Left colon (tissue), 2 donors: ENCODE measurements at places on chromosomes 2 and 18.

DNA sequence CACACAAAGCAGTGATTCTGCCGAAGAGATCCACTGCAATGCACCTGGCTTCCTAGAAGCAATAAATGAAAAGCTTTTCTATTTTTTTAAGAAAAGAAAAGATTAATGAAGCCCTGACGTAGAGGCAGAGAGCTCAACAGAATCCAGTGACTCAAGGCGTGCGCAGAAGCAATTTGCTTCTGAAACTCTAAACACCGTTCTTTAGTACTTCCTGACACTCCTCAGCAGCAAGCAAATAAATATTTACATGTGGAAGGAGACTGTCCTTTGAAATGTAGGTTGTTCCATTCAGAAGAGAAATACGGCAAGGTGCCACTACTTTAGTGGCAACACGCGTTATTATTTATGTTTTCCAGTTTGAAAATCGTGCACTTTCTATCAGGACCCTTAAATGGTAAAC, 126.2 kb upstream of the ZNF516 start:
- no peak for DNase-seq

GRCh38 chr2:68340226-68341061, 20.7 kb upstream of the CNRIP1 start:
- no peak for DNase-seq

- no peak for DNase-seq
Observed at GRCh38 chr18:23088310-23088709, 47.0 kb upstream of the CABLES1 start.

DNA sequence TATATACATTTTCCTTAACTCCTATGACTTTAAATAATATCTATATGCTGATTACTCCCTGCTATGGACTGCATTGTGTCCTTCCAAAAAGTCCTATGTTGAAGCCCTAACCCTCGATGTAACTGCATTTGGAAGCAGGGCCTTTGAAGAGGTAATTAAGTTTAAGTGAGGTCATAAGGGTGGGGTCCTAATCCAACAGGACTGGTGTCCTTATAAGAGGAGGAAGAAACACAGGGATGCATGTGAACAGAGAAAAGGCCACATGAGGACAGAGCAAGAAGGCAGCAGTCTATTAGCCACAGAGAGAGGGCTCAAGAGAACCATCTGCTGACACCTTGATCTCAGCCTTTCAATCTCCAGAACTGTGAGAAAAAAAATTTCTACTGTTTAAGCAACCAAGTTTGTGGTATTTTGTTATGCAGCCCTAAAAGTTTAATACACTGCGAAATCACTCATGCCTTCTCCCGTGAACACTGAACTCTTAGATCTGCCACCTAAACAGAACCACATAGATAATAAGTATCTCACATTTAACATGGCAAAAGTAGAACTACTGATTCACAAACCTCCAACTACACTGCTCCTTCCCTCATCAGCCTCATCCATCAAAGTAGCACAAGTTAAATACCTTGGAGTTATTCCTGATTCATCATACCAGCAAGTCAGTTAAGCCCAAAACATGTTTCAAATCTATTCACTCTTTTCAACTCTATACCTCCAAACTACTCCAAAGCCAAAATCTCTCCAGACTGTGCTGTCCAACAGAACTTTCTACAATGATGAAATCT, 65.4 kb downstream of the HIBCH start:
- DNase-seq = no peak

- no peak for DNase-seq
Observed at GRCh38 chr2:181241797-181242196, 215.4 kb upstream of the ITGA4 start.
